ENCODE measurements at places on chromosomes 7 and 10. TPM values are rescaled to one million over a fixed set of nuclear protein-coding genes. Genes with fewer than 3 reads are reported as not detected.

BMPR1A gene
- polyA plus RNA-seq: 65.2 TPM

- DNase-seq: no peak
Observed at GRCh38 chr10:61869041-61869675, 32.3 kb upstream of the ARID5B start.

DNA sequence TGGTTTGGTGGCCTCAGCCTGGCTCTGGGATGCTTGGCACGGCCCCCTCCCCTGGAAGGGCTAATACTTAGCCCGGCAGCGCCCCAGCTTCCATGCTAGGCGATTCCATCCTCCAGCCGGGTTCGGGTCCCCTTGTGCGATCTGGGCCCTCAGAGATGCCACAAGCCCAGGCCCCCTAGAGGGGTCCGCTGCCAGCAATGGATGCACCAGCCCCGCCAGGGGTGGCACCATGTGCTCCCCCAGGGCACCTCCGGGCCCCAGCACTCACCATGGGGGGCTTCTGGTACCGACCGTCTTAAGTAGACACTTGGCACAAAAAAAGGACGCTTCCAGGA, 125.7 kb upstream of the KCTD7 start:
- no peak for DNase-seq

DNA sequence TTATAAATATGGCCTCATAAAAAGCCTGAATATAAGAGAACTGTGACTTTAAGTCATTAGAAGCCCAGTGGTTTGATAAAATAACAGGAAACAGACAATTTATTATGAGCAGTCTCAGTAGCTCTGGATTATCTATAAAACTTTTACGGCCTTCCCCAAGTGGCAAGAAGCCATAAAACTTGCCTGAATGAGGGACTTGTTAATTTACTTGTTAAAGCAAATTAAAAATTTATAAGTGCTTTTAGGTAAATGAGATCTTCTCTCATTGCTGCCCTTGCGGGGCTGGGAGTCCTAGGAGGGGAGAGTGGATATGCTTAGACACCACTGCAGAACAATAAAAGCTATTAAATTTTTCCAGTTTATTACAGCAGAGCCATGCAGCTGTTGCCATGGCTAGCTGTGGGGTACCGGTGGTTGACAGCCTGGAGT, 499.9 kb downstream of the AUTS2 start:
- no peak for DNase-seq

GALNT17 gene
- 5.6 TPM for polyA plus RNA-seq

DNA sequence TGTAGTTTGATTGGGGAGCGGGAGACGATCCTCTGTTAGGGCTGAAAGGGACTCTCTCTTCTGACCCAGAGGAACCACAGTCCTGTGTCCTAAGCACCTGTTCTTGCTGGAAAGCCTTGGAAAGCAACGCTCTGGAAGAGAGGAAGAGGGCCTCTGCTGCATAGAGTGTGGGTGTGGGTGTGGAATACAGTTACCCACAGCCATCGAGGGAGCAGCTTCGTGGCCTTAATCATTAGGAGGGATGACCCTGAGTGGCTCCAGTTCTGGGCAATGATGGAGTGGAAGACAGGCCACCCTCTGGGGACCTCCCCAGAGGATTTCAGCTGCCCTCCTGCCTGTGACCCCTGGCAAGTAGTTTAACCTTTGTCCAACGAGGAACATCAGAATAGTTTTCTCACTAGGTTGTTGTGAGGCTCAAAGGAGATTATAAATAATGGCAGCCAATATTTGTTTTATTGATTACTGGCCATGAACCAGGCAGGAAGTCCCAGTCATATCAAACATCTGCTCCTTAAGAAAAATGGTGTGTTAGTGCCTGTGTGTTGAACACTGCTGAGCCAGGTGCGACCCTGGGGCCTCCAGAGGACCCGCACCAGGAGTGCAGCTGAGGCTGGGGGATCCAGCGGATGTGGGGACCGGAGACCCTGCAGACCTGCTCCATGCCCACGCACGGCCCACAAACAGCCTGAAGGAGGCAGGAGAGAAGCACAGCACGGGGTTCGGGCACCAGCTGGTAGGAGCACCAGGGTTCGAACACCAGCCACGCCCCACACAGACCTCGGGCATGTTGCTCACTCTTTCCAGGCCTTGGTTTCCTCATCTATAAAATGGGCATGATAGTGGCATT, 35.6 kb downstream of the FAM241B start:
- DNase-seq: no peak

- no peak for DNase-seq
Observed at GRCh38 chr7:98266840-98267239, 14.6 kb upstream of the BRI3 start.

GLCCI1 gene
- 32.8 TPM for polyA plus RNA-seq
